RCC 7860 (cell line): ENCODE measurements at places on chromosomes 3 and 15.

DNA sequence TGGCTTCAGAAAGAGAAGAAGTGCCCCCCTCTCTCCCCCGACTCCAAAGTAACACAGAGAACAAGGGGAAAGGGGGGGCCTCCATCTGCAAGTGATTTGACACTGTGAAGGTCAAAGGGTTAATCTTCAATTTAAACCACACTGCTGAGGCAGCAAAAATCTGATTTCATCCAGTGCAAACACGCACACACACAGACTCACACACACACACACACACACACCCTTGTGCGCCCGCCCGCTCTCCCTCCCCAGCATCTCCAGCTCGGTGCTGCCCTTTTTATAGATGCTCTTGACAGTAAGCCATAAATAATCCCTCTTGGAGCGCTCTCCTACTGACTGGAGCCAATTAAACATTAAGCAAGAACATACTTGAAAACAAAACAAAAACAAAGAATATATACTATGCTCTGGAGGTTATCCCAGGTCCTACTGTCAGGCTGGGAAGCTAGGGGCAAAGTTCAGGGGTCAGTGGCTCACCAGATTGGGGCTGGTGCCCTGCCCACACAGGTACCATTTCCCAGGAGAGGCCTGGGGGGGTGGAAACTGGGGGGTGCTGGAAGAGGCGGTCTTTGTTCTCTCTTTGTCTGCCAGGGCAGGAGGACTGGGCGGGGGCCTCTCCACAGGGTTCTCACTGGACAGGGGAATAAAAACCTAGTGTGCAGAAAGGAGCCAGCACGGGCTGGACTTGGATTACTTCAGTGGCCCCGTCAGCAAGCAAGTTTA, 16.3 kb downstream of the BMF start:
- no peak for DNase-seq

DNA sequence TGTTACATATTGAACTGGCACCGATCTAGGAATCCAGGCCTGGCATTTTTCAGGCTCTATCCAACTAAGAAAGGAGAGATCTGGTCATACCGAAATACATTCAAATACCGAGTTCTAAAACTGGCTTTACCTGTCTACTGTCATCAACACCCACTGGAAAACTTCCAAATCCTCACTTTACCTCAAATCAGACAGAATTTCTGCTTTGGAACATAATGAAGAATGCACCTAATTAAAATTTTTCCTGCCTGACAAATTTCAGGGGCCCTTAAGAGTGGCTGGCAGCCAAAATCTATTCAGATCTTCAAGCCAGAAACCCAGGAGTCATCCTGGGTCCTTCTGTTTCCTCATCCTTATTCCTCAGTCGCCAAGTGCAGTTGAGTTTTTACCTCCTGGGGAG, 198.6 kb upstream of the FEZF2 start:
- DNase-seq: no peak

- no peak for DNase-seq
These were observed 36.2 kb downstream of the KLHL18 start for GRCh38 chr3:47318916-47319315.

DNA sequence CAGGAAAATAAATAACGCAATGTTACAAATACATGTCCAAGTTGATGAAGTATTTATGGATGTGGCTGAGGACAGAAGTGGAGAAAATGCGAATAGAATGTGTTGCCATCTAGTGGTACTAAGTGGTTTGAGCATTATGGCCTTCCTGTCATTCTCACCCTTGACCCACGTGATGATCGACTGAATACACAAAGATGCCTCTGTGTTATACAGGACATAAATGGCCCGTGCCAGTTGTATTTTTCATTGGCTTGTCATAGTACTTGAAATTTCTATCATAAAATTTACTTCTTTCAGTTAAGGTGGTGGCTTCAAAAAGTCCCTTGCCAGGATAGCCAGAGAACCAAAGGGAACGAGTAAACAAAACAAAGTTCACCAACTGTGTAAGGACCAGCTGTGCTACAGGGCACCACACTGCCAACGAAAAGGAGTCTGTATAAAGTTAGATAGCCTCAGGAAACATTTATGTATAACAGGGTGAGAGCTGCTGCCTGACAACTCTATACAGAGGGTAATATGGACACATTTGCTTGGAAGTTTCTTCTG, 103.7 kb downstream of the MYH15 start:
- peak; percentile 65 for DNase-seq

DNA sequence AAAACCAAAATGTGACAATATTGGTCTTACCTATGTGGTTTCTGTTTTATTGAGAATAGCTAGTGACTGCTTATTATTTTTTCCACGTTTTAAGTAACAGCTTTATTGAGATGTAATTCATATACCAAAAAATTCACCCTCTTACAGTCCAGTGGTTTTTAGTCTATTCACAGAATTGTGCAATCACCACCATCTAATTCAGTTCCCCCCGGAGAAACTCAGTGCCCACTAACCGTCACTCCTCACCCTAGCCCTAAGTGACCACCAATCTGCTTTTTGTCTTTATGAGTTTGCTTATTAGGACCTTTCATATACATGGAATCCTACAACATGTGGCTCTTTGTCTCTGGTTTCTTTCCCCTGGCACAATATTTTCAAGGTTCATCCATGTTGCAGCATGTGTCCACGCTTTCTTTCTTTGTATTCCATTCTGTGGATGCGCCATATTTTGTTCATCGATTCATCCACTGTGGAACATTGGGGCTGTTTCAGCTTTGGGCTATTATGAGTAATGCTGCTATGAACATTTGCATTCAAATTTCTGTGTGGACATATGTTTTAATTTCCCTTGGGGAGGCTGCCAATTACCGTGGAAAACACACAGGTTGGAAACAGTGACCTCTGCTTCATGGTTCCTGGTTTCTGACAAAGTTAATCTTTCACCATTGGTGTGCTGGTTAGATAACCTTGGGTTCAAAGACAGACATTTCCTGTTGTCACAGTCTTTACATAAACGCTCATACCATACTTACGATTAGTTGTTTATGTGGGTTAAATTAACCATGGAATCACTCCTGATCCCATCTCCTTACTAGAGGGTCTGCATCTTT, 3.2 kb upstream of the BCL2L10 start:
- peak; percentile 47 for DNase-seq

GRCh38 chr15:90837094-90837493, 31.3 kb upstream of the FURIN start:
- DNase-seq: no peak
